ENCODE measurements at places on chromosomes 13 and 19. TPM values are rescaled to one million over a fixed set of nuclear protein-coding genes. Genes with fewer than 3 reads are reported as not detected.

Gene PCDH9
- polyA plus RNA-seq: 0.09 TPM

Gene RNF225
- not detected for polyA plus RNA-seq

Gene DNAAF3
- not detected for polyA plus RNA-seq

Gene IL17D
- not detected for polyA plus RNA-seq

Gene SGCG
- not detected for polyA plus RNA-seq

Gene LPAR6
- 85.6 TPM for polyA plus RNA-seq

Gene ZNF543
- 4.8 TPM for polyA plus RNA-seq

Gene KLF1
- not detected for polyA plus RNA-seq

Gene TTC9B
- not detected for polyA plus RNA-seq

Gene RAB4B
- 79.6 TPM for polyA plus RNA-seq

Gene CBLC
- polyA plus RNA-seq: not detected

Gene CEACAM3
- not detected for polyA plus RNA-seq

Gene SERPINE3
- not detected for polyA plus RNA-seq

Gene ZNF99
- polyA plus RNA-seq: not detected

Gene PLPP2
- polyA plus RNA-seq: not detected

Gene SCN1B
- 0.08 TPM for polyA plus RNA-seq

Gene KCTD15
- polyA plus RNA-seq: not detected

Gene MAP1S
- 14.0 TPM for polyA plus RNA-seq

Gene C19orf85
- not detected for polyA plus RNA-seq

Gene SYT3
- polyA plus RNA-seq: not detected

Gene CACNA1A
- polyA plus RNA-seq: not detected

Gene CGB1
- polyA plus RNA-seq: not detected

Gene EVI5L
- 2.1 TPM for polyA plus RNA-seq

Gene PNMA8A
- polyA plus RNA-seq: not detected

Gene ZNF492
- 0.15 TPM for polyA plus RNA-seq

Gene KIR3DL1
- polyA plus RNA-seq: not detected

Gene CEACAM8
- not detected for polyA plus RNA-seq

Gene TMTC4
- polyA plus RNA-seq: 4.4 TPM

Gene POLR2E
- 145 TPM for polyA plus RNA-seq

Gene SCGB2B2
- not detected for polyA plus RNA-seq

Gene EXOC3L2
- not detected for polyA plus RNA-seq

Gene IQCN
- polyA plus RNA-seq: 0.28 TPM

Gene FFAR2
- not detected for polyA plus RNA-seq

Gene NLRP5
- not detected for polyA plus RNA-seq

Gene ZNF414
- polyA plus RNA-seq: 12.4 TPM

Gene MYO1F
- 45.3 TPM for polyA plus RNA-seq

Gene ANGPTL8
- polyA plus RNA-seq: not detected

Gene ZSCAN4
- not detected for polyA plus RNA-seq

Gene SRRM5
- 0.42 TPM for polyA plus RNA-seq

Gene LCP1
- 1,155 TPM for polyA plus RNA-seq

Gene MBD3L2
- not detected for polyA plus RNA-seq

Gene OXGR1
- polyA plus RNA-seq: not detected

Gene SNRPD2
- 1,082 TPM for polyA plus RNA-seq

Gene HSPB6
- not detected for polyA plus RNA-seq

Gene GFY
- polyA plus RNA-seq: not detected

Gene KLK15
- not detected for polyA plus RNA-seq

Gene SLC10A2
- not detected for polyA plus RNA-seq

Gene KLK14
- polyA plus RNA-seq: not detected

Gene ZNF468
- 18.1 TPM for polyA plus RNA-seq

Gene ZNF296
- 2.5 TPM for polyA plus RNA-seq

Gene KBTBD7
- polyA plus RNA-seq: 5.0 TPM
